Stimulated activated CD4-positive, alpha-beta T cell treated with anti-CD3 and anti-CD28 coated beads, Interleukin-1b, Interleukin-23, amount 100 ng/mL, for 48 hours (primary cell): ENCODE measurements at places on chromosomes 7 and 10.

GRCh38 chr10:68112837-68113236 is 3.5 kb downstream of the MYPN start:
- no peak for DNase-seq

- no peak for DNase-seq
Measured at GRCh38 chr10:115882021-115882420, 391.0 kb downstream of the GFRA1 start.

- no peak for DNase-seq
Measured at GRCh38 chr10:102405108-102405571, 9.6 kb downstream of the NFKB2 start.

DNA sequence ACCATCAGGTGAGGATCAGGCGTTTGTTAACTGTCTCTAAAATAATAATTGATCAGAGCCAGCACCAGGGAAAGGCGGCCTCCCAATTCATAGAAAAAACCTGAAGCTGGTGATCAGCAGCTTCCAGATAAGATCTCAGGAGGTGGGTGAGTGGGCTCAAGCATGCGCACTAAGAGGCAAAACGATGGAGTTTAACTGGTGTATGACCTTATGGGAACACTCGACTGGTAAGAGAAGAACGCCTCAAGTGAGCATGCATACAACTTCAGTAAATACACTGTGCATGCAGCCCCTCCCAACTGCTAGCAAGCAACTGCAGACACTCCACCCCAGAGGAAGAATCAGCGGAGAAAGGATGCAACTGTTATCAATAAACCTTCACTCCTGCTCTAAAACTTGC is 18.1 kb downstream of the RAPGEF5 start:
- no peak for DNase-seq

- no peak for DNase-seq
Measured at GRCh38 chr10:64626924-64627323, 1105.7 kb downstream of the REEP3 start.

DNA sequence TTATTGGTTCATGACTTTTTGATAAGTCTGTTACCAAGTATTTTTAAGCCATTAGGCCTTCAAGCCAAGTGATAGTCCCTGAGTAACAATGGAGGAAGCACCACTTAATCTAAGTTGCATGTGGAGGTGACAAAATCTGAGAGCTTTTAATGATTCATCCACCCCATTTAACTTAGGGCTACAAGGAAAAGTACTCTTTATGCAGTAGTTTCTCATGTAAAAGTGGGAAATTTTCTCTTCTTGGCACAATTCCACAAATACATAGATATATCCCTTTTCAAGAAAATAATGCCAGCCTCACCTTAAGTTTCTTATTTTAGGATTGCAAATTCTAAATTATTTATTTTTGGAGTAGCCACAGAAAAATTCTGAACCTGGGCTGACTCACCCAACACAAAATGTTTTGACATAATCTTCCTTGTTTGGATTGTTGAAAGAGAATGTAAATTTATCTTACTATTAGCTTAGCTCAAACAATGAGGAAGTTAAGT is 85.7 kb downstream of the SUGCT start:
- no peak for DNase-seq

DNA sequence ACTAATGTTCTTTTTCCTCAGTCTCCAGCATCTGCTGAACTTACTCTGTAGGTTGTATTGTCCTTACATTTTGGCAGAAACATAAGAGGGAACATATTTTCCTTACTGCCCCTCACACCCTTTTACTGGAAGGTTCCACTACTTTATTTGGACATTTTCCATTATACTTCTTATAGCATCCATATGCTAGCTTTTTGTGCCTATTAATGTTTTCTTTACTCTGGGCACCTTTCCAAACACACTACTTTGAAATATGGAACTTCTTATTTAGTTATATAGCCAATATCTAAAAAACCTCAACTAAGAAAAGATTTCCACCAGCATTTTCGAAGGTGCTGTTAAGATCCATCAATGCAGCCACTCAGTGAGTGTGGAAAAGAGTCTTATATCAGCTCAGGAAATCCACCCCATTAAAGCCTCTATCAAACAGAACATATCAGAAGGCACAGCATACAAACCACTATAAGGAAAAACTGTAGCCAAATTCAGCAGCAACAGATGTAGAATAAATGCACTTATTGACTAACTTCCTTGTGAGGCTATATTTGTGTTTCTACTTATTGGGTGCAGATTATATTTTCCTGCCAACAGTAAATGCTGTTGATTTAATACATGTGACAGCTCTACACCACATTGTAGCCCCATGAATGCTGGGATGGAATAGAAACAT is 272.5 kb upstream of the SEMA3E start:
- DNase-seq: no peak

DNA sequence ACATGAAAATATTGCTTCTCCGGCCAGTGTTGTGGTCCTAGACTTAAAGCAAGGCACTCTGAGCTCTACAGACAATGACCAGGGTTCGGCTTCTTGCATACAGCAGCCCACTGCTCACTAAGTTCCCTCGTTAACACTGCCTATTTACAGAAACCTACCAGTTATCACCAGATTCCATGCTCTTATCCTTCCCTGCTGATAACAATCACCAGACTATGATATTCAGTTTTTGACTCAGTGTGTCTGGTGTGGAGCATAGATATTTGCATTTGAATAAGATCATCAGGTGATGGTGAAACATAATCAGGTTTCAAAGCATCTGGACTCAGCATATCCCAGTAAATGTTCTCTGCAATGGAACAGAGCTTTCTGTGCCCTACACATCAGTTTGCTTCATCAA is 182.3 kb downstream of the SNX13 start:
- no peak for DNase-seq

DNA sequence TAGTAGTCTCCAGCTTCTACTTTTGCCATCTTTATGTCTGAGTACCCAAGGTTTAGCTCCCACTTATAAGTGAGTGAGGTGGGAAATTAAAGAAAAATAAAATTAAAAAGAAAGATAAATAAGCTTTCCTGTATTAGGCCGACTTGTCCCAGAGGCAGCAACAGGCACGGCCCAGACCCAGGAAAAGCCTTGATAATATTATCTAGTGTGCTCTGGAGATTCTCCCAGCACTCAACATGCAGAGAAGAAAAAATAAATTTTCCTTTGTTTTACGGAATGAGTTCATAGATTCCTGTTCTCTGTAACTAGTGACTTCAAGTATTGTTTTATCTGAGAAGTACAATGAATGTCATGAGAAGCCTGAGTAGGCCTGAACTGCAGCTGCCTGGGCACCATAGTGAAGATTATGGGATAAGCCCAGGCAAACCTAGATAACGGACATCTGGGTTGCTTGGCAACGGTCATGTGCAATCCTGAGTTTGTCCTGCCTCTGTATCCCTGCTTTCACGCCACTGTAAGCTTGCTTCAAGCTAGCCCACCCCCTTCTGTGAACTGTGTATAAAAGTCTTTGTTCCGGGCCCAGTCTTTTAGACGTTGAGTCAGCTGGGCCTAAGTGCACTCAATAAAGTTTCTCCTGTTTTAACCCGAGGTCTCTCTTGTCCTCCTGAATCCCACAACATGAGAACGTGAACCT is 6.4 kb downstream of the ATE1 start:
- DNase-seq: no peak

- no peak for DNase-seq
Measured at GRCh38 chr10:130025811-130026485, 61.9 kb upstream of the EBF3 start.

DNA sequence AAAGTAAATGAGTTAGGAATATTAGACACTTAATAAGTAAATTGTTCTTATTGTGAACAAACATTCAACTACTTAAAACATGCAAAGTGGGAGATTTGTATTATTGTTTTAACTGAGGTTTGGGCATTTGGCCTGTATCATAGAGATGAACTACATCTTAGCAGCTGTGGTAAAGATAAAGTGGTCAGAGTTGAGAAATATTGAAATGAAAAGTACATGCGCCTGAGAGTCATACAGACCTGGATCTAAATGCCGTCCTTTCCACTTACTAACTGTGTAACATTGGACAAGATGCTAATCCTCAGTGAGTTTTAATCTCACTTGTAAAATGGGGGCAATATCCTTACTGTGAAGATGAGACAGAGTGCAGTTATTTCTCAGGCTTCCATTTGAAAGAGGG is 74.5 kb downstream of the KMT2E start:
- DNase-seq: no peak

- no peak for DNase-seq
Measured at GRCh38 chr7:2711895-2712675, 24.1 kb downstream of the AMZ1 start.

DNA sequence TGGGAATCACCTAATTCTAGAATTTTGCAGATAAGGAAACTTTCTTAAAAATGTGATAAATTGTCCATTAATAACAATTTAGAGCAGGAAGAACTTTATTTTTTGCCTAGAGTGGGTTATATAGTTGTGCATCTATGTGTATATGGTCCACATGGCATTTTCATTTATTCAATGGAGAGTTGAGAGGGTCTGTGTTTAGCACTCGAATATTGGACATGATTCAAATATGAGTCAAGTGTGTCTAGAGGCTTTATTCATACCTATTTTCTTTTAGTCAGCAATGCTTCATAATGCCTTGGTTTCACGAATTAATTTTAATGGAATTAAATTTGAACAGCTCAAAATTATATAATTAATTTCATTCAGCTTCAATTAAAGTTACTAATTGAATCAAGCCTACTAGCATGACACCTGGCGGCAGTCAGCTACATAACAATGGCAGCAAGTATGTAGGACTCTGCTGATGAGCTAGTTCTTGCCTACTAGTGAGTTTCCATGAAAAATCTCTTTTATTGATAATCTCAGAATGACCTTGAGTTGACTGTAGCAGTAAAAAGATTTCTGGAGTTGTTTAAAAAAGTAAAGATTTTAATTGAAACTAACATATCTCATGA is 17.7 kb downstream of the MDFIC start:
- DNase-seq: no peak

GRCh38 chr7:106590209-106590816 is 70.6 kb downstream of the CCDC71L start:
- DNase-seq: no peak

DNA sequence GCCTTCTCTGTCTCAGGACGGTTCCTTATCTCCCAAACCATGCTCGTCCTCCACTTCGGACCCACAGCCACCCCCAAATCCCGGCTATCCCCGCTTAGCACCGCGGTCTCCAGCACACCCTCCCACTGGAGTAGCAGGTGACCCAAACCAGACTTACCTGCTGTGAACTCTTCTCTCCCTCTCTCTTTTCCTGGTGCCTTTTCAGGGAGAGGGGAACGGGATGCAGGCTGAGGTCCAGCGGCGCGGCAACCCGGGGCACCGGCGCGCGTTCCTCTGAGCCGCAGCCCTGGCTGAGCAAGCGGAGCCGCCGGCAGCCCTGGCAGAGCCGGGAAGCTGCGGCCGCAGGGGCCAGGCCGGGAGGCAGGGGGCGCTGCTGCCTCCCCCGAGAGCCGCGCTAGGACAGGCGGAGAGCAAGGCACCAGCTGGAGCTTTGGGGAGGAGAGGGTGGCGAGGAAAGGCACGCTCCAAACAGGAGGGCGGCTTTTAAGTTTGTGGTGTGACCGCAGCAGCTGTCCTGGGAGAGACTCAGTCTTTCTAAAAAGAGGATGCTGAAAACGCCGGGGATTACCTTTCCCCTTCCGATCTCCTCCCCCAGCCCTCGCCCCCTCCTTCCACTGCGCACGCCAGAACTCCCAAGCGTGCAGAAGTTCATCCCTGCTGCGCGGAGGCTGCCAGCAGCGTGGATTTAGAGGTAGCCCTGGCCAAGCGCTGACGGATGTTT is at the start of gene SEMA3D:
SEMA3D (minus strand) TSS at position 536 of the 721 bp plus-strand sequence. CDS start 65,165 bp downstream, outside the sequence.
- peak; percentile 27 for DNase-seq

DNA sequence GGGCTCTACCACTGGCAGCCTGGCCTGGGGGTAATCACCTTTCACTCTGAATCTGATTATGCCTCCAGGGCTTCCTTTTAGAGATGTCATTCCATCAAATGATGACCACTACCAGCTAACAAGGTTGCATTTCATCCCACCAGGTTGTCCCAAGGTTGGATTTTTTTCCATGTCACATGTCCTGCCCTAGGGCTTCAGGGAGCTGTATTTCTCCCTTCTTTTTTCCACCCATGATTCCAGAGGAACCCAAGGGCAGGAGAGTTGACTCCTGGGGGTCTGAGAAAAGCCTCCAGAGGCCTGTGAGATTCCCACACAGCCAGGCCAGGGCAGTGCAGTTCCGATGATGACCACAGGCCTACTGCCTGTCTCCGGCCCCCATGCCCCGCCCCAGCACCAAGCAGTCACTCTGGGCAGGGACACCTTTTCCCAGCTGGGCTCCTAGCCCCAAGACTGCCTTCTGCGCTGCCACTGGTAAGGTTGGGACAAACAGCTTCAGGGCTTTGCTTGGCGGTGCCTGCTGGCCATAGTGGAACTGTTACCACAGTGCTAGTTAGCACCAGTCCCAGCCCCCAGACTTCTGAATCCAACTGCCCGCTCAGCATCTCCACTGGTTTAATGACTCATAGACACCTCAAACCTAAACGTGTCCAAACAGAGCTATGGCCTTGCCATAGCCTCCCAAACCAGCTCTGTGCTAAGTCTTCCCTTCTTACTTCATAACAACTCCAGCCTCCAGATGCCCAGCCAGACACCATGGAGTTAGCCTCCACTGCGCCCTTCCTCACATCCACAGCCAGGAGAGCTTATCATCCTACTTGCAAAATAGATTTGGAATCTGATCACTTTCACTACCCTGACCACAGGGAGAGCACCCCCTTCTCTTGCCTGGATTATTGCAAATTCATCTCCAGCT is 133.7 kb downstream of the ARHGAP22 start:
- DNase-seq: no peak

DNA sequence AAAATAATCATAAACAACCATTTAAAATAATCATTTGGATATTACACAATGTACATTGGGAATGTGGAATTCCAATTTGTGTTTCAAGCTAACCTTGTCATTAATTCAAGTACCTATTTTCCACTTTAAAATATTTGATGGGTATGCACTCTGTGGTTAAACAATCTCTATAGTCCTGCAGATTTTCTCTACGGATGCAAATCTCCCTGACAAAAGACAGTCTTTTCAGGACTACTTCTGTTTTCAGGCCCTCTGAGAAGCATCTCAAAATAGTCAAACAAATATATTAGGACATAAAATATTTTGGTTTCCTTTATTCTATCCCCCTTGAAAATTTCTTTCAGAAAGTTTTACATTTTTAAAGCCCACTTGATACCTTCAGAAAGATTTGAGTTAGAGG is 735.6 kb upstream of the MBL2 start:
- no peak for DNase-seq

- DNase-seq: no peak
Measured at GRCh38 chr7:140625908-140626868, 14.4 kb downstream of the DENND2A start.

GRCh38 chr10:123331438-123331837 is 177.2 kb downstream of the BUB3 start:
- no peak for DNase-seq

- DNase-seq: no peak
Measured at GRCh38 chr7:101156866-101157589, 2.8 kb downstream of the AP1S1 start.
